DND-41 (cell line): ENCODE measurements at places on chromosomes 1 and 21.
A peak's percentile ranks its signal among the peaks of the same experiment; 100 is the strongest.

GRCh38 chr1:31912839-31913239, 25.3 kb downstream of the PTP4A2 start:
- no peak for DNase-seq

DNA sequence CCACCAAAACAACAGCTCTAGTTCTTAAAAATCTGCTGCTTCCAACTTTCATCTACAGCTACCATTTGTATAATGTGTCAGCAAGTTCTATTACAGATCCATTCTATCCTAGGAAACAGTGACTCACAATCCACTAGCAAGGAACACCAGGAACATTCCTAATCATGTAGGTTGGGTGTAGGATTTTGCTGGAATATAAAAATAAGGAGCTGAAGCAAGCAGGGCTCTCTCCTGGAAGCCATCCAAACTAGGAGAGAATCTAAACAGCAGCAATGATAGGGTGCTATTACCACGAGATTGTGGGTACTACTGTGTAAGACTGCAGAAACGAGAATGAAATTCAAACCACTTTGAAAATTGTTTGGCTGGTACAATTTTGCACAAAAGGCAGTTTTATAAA, 135.0 kb downstream of the PTPN14 start:
- no peak for DNase-seq

GRCh38 chr1:67317803-67318202, 10.1 kb downstream of the IL12RB2 start:
- no peak for DNase-seq

- DNase-seq: no peak
Observed at GRCh38 chr21:28444111-28444510, 548.6 kb downstream of the LTN1 start.

- no peak for DNase-seq
Observed at GRCh38 chr1:38062361-38063288, 16.0 kb upstream of the POU3F1 start.

DNA sequence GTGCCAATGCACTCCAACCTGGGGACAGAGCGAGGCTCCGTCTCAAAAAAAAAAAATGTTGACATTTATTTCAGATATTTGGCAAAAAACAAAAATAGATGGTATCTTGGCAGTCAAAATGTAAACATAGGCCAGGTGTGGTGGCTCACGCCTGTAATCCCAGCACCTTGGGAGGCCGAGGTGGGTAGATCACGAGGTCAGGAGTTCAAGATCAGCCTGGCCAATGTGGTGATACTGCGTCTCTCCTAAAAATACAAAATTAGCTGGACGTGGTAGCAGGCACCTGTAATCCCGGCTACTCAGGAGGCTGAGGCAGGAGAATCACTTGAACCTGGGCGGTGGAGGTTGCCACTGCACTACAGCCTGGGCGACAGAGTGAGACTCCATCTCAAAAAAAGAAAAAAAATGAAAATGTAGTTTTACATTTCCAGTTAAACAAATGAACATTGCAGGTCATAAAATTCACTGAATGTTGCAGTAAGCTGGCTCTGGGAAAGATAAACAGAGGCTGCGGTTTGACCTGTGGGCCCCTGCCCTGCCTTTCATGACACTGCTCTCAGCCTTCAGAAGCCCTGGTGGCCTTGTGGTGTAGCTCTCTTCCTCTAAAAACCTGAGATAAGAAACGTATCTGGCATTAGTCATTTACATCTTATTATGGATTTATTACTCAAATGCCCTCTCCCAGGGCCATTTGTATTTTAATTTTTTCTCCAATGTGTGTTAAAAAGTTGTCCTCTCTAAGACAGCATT, 12.2 kb upstream of the SLC44A3 start:
- DNase-seq: peak; percentile 61

DNA sequence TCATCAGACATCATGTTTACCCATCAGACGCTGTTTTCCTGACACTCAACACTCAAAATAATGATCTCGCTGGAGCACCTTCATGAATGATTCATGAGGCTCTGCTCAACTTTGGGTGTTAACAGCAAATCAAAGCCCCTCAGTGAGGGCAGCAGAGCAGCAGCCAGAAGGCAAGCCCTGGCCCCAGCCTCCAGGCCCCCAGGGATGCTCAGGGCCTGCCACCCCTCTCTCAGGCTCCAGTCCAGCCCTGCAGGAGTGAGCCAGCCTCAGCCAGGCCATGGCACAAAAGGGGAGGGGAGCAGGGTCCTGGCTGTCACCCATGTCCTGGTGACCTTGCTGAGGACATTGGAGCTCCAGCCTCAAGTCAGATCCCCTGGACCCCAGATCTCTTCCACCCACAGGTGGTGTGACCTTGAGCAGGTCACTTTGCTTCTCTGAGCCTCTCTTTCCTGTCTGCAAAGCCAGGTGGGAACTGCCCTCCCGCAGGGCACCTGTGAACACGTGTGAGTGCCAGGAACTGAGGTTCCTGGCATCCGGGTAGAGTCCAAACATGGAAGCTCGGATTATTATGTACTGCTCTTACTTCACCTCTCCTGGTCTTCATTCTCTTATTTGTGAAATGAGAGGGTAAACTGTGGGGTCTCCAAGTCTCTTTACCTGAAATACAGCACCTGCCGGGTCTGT, 161.6 kb upstream of the VAMP3 start:
- DNase-seq: no peak

GRCh38 chr21:29524055-29524454, 225.3 kb downstream of the BACH1 start:
- no peak for DNase-seq

GRCh38 chr1:21331752-21332478, 41.7 kb upstream of the ECE1 start:
- DNase-seq: no peak

DNA sequence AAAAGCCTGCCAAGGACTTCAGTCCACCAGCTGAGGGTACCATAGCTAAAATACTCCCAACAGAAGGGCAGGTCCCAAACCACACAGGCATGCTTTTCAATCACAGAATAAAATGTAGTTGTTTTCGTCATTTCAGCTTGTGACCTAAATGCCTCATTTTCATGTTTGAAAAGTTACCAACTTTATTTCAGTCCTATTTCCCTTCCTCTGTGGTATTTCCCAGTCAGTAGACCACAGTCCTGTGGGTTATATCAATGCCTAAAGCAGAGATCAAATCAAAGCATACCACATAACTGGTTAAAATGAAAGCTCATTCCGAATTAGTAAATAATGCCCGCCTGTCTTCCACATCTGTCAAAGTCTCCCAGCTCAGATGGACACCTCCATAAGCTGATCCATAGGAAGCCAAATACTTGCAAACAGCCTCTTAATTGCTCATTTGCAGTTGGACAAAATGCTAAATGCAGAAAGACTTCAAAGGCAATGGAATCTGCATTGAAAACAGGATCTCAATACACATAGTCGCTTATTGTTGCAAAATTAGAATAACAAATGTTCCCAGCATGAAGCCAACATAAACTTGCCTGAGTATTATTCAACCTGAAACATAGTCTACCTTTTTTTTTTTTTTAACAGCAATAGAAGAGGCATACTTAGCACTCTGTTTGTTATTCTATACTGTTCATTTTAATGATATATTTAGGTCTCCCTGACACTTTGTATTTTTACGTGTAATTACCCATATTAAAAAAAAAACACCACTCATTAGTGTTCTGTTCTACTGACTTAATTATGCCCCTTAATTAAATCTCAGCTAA, 53.9 kb downstream of the NR5A2 start:
- DNase-seq: no peak

DNA sequence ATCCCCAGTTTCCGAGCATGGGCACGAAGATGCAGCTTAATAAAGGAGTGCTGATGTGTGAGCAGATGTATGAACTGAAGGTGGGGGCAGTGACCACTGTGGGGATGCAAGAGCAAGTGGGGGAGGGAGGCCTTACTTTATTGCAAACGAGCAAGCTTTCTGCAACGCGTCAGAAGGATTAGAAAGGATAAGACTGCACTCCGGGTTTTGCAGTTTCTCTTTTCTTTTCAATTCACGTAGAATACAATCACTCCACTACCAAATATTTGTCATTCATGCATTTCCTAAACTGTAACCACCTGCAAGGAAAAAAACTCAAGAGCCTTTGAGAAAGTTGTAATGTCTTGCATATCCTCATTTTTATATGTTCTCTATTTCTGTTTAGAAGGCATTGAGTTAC, 4.3 kb upstream of the OR2C3 start:
- no peak for DNase-seq

DNA sequence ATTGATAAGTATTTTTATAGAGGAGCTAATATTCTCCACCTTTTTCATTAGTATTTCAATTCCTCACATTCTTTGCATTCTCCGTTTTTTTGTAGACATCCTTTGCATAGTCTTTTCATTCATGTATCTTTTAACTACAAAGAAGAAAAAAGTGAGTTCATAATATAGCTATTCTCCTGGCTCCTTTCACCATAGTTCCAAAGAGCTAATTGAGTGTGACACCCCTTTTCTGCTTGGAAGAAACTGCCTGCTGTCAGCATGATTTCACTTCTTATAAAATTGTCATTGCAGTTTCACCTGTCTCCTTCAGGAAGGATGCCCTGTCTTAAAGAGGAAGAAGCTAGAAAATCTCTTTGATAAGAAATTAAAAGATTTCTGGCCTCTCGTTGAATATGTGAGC, 991.1 kb downstream of the KCNT2 start:
- DNase-seq: no peak

DNA sequence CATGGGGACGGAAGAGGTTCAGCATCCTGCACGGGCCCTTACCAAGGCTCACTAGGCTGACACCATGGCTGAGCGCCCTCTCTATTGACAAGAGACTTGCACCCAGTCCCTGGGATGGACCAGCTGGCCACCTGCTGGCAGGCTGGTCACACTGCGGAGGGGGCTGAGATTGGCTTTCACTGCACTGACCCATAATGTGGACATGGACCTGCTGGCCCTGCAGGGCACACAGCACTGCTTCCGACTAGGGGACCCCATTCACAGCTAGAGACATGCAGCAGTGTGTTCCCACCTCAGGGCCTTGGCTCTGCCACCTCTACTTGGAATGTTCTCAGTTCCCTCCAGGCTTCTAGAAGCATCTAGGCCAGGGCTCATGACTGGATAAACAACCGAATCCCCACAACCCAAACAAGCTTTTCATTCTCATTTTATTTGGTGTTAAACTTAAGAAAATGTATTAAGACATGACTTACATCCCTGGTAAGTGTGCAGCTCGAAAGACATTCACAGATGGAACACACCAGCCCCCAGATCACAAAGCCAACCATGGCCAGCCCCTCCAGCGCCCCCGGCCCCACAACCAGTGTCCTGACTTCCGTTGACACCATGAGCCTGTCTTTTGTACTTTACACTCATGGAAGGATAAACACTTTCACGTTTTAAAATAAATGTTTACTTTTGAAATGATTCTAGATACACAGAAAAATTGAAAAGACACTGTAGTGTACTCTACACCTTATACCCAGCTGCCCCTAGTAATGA, 9.3 kb upstream of the SRARP start:
- no peak for DNase-seq

GRCh38 chr1:211511947-211512346, 20.0 kb upstream of the RD3 start:
- no peak for DNase-seq

- no peak for DNase-seq
Observed at GRCh38 chr1:230105245-230105753, 38.3 kb downstream of the GALNT2 start.

GRCh38 chr1:192491804-192492554, 83.6 kb upstream of the RGS1 start:
- no peak for DNase-seq

GRCh38 chr1:22450351-22451021, 1.2 kb upstream of the ZBTB40 start:
- no peak for DNase-seq

DNA sequence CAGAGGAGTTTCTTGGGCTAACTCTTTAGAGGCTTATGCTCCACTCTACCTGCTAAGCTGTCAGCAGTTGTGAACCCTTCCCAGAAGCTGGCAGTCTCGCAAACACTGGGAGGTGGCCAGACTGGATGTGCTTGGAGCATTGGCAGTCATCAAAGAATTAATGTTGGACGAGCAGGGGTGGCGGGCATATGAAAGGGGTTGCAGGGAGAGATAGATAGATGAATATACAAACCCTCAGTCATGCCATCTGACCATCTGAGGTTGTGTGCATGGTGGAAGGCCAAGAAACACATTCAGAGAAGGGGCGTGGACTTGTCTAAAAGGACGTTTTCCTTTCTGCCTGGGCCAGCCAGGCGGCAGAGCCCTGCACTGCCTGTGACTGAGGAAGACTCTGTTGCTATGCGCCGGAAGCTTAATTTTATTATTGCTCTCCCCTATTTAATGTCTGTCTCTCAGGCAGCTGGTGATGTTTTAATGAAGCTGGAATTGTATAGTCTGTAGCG, 164.4 kb downstream of the PBX1 start:
- no peak for DNase-seq

DNA sequence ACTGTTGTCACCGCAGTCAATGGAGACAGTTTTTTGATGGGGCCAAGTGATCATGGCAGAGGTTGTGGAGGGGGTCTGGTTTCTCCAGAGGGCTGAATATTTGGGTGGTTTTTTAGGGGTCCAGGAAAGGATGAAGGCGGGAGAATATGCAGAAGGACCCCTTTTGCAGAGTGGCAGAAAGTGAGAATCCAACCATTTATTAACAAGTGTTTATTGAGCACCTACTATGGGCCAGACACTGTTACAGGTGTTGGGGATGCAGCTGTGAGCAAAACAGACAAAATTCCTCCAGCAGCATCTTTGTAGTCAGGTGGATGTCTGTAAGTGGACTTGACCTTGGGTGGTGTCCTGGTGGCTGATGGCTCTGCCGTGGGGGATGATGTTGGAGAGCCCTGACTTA, 15.4 kb downstream of the PADI1 start:
- no peak for DNase-seq

DNA sequence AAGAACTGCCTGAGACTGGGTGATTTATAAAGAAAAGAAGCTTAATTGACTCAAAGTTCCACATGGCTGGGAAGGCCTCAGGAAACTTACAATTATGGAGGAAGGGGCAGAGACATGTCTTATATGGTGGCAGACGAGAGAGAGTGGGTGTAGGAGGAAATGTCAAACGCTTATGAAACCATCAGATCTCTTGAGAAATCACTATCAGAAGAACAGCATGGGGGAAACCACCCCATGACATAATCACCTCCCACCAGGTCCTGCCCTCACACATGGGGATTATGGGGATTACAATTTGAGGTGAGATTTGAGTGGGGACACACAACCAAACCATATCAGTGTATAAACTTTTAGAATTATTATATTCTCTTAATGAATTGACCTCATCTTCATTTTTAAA, 335.9 kb upstream of the DPYD start:
- no peak for DNase-seq

GRCh38 chr1:26285366-26286063, 5.6 kb downstream of the SH3BGRL3 start:
- peak; percentile 53 for DNase-seq

GRCh38 chr1:24186711-24186992, 437 bp downstream of the IFNLR1 start:
- no peak for DNase-seq

- DNase-seq: no peak
Observed at GRCh38 chr1:232658386-232658785, 28.5 kb upstream of the SIPA1L2 start.

GRCh38 chr1:42429603-42430002, 26.2 kb downstream of the ZMYND12 start:
- no peak for DNase-seq

- peak; percentile 83 for DNase-seq
Observed at GRCh38 chr1:101291562-101292380, 55.0 kb downstream of the S1PR1 start.

- DNase-seq: no peak
Observed at GRCh38 chr1:84687714-84688462, 2.4 kb downstream of the SSX2IP start.
